ENCODE measurements at places on chromosomes 1 and 21.

DNA sequence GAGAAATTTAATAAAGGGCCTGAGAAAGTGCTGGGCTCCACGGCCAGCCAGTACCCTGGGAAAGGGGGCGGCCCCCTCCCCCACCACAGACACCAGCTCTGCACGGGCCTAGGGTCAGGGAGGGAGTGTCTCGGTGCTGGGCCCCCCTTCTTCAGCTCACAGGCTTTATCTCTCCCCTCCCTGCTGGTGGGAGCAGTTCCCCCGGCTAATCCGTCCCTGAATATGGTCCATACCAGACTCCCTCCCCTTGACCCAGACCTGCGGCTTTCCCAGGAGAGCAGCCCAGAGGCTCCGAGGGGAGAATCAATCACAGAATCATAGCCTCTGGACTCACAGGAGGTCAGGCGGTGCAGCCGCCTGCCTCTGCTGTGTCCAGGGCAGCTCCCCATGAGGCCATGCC is 26.0 kb upstream of the RSPO1 start:
- DNase-seq: no peak

- DNase-seq: no peak
Observed at GRCh38 chr1:62241371-62242131, 46.9 kb downstream of the L1TD1 start.

GRCh38 chr1:50462964-50463363 is 39.7 kb upstream of the DMRTA2 start:
- no peak for DNase-seq

- DNase-seq: no peak
Observed at GRCh38 chr1:96445302-96445701, 276.3 kb upstream of the PTBP2 start.

GRCh38 chr1:210769473-210769872 is 364.5 kb downstream of the KCNH1 start:
- no peak for DNase-seq

GRCh38 chr1:151293093-151293492 is 11.0 kb downstream of the ZNF687 start:
- DNase-seq: no peak

- DNase-seq: no peak
Observed at GRCh38 chr1:228146417-228147150, 3.1 kb upstream of the GJC2 start.

DNA sequence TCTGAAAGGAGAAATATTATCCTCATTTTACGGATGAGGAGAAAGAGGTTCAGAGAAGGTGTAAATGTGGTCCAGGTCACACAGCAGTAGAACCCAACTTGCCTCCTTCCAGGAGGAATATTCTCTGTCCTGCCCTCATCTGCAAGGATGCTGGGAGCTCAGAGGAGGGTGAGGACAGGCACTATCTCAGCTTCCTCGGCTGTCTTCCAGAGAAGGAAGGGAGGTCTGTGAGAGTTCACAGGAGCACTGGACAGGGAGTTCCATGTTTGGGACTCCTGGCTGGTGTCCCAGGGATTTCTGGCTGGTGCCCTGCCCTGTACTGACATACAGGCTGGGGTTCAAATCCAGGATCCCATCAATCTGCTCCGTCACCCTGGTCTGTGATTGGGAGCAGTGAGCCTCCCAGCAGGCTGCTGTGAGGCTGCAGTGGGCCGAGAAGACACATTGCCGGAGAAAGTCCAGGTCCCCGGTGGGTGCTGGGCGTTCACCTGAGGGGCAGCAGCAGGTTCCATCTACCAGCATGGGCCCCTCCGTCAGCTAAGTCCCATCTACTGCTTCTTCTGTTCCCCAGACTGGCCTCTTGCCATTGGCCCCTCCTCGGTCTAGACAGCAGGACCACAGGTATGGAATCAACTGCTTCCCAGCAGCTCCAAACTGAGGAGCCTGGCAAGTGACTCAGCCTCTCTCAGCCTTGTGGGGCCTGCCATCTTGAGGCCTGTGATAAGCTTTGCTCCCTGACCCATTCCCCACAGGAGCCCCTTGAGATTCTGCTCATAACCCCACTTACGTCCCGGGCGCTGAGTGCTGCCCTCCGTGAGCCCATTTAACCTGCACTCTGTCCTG is 8.5 kb upstream of the BSND start:
- DNase-seq: no peak

- DNase-seq: no peak
Observed at GRCh38 chr21:31409831-31410487, 65.9 kb upstream of the TIAM1 start.

- DNase-seq: no peak
Observed at GRCh38 chr1:118200836-118201235, 15.8 kb upstream of the SPAG17 start.

DNA sequence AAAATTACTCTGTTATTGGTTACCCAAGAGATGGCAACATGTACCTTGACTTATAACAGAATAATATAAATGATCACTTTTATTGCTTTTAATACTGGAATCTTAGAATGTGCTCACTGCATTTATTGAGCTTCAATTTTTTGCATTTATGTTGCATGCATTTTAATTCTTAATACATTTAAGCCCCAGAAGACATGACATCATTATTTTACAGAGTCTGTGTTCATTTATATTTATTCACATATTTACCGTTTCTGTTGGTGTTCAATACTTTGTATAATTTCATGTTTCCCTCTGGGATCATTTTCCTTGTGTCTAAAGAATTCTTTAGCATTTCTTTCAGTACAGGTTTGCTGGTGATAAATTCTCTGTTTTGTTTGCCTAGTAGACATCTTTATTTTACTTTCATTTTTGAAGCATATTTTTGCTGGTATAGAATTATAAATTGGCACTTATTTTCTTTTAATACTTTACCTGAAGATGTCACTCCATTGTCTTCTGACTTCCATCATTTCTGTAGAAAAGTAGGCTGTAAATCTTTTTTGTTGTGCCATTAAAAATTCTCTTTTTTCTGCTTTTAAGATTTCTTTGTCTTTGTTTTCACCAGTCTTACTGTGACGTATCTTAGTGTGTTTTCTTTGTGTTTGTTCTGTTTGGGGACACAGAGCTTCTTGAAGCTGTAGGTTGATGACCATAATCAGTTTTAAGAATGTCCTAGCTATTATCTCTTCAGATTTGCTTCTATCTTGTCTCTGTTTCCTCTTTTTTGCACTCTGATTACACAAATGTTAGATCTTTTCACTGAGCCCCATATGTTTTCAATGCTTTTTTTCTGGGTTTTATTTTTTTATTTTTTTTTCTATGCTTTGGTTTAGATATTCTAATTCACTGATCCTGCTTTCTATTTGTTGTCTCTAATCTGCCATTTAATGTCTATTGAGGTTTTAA is 26.9 kb downstream of the DISP3 start:
- DNase-seq: no peak

DNA sequence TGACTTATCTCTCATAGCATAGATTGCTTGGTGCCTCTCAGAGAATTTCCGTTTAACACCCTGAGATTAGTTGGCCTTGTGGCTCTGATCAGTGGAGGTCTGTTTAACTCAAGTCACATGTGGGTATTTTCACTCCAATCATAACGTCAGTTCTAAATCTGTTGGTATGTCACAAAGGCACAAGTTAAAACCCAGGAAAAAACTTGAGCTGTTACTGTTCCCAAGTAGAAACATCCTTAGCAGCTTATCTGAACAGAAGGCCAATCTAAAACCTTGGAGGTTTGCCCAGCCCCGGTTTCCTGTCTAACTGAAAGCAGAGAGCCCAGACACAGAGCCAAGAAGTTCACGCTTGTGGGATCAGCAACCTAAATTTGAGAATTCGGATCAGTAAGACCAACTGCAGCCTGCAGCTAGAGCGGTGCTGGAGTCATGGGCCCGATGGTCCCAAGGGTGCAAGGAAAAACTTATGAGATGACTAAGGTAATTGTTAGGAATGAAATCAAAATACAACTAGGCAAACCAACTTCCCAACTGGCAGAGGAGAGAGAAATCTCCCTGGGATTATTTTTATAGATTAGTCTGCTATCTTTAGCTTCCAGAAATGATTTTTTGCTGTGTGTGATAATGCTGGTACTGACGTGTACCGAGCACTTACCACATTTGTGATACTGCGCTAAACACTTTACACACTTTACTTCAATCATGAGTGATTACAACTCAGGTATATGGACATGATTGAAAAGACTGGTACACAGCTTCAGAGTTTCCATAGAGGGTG is 90.2 kb upstream of the C1orf21 start:
- DNase-seq: no peak
